ENCODE measurements at places on chromosomes 2 and 18. TPM values are rescaled to one million over a fixed set of nuclear protein-coding genes. Genes with fewer than 3 reads are reported as not detected.

DNA sequence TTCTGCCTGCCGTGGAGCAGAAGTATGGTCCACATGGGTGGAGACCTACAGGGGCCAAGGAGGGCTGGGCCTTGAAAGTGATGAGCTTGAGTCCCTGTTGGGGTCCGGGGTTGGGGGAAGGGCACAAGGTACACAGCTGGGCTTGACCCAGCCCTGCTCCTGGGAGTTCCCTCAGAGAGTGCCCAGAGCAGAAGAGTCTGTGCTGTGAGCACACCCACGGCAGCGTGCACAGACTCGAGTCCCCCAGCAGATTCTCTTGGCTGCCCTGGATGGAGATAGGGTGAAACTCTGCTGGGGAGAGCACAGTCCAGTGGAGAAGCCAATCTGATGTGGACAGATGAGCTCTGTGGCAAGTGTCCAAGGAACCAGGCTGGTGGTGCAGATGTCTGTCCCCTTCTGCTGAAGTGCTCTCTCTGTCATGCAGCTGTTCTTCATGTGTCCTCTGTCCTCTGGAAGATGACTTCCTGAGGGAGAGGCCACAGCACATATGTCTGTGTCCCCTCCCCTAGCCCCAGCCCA, 27.5 kb downstream of the INPP4A start:
- H3K4me1 ChIP-seq: peaks cover 50% of the 10 kb centered on the region
- H3K36me3 ChIP-seq: no peaks in the 10 kb centered on the region
- H3K27ac ChIP-seq: no peak overlapping the region
- no peak for DNase-seq

The PTCD3 gene
- total RNA-seq: 190 TPM

The MYOM1 gene
- 1,442 TPM for total RNA-seq

The IL1RL1 gene
- 0.48 TPM for total RNA-seq

- H3K27me3 ChIP-seq: no peaks in the 10 kb centered on the region
- no peaks in the 10 kb centered on the region for H3K36me3 ChIP-seq
- no peak overlapping the region for H3K27ac ChIP-seq
- DNase-seq: peak; percentile 34
- no peaks in the 10 kb centered on the region for H3K4me1 ChIP-seq
Observed at GRCh38 chr2:56474412-56475158, 290.8 kb downstream of the CCDC85A start.

The DPP4 gene
- 5.6 TPM for total RNA-seq

GRCh38 chr2:102063941-102064678, 72.3 kb downstream of the IL1R2 start:
- no peaks in the 10 kb centered on the region for H3K36me3 ChIP-seq
- DNase-seq: peak; percentile 83
- no peaks in the 10 kb centered on the region for H3K27me3 ChIP-seq
- no peak overlapping the region for H3K4me3 ChIP-seq
- H3K27ac ChIP-seq: peak overlapping the region; percentile 91

The PASK gene
- 3.1 TPM for total RNA-seq

DNA sequence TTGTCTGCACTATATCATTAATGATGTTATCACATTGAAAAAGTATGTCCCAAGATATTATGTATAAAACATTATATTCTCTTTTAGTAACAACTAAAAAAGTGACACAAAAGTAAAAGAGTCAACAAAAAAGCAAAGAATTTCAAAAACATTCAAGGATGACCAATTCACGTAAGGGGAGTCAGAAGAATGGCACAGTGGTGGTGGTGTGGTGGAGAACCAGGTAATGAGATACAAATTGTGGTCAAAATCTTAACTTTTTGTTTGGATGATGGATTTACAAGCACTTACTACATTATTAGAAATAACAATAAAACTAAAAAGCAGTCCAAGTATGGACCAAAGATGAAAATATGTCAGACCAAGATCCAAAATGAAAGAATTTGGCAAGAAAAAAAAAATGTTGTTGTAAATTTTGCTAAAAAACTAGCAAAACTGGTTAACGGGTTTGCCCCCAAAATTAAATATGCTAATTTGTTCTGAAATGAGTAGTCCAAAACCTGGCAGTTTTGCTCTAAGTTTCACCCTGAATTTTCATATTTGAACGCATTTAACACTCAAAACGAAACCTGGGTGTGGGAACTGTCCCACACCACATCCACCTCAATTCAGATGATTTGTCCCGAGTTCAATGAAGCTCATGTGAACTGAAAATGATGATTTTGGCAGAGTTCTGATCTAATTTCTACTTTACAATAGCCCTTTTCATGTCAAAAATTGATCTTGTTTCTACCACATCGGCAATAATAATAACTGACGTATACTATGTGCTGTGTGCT, 135.8 kb downstream of the IKZF2 start:
- no peak overlapping the region for H3K4me3 ChIP-seq
- no peaks in the 10 kb centered on the region for H3K4me1 ChIP-seq
- H3K27me3 ChIP-seq: no peaks in the 10 kb centered on the region
- H3K27ac ChIP-seq: no peak overlapping the region
- H3K36me3 ChIP-seq: no peaks in the 10 kb centered on the region

DNA sequence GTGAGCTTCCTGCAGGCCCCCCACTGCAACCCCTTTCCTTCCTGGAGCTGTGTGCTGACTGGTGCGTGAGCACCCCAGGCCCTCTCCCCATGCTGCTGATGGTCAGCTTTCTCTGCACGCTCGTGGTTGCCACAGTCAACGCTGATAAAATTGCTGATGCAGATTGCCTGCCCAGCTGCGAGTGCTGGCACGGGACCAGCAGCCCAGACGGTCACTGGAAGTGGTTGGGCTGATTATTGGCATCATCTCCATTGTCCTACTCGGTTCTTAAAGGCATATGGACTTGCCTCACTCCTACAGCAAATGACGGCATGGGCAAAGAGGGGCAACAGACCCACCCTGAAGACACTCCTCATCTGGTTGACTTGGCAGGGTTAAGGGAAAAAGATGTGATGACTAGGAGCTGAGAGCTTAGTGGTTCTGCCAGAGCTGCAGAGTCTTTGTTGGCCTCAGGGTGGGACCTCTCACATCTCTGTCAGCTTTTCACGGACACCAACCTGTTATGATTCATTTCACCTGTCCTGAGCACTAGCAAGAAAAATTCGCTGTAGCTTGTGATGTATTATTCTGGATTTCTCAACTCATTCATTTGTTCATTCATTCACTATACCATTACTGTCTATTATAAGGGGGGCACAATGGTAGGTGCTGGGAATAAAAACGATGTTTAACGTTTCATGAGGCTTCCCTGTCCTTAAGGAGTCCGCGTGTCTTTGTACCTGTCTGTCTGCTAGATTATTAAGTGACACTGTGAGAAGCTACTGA, 38.4 kb downstream of the PAX8 start:
- H3K4me1 ChIP-seq: peaks cover 12% of the 10 kb centered on the region
- peak; percentile 89 for DNase-seq
- no peak overlapping the region for H3K4me3 ChIP-seq
- H3K27ac ChIP-seq: peak overlapping the region; percentile 43
- no peaks in the 10 kb centered on the region for H3K36me3 ChIP-seq

DNA sequence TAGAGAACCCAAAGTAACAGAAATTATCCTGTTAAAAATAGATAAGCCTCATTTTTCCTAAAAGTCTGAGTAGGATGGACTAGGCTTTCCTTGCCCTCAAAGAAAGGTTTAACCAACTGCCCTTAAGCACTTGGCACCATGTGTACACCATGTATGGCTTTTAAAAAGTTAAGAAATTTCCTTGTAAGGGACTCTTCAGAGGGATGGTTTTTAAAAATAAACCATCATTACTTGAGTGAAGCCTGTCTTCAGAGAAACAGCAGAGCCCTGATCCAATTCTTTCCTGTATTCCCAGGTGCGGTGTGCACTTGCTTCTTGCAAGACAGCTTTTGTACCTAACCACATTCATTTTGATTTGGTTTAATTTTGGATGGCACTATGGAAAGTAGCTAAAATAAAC, 1.1 kb upstream of the NEMP2 start:
- peak overlapping the region; percentile 98 for H3K27ac ChIP-seq
- H3K27me3 ChIP-seq: no peaks in the 10 kb centered on the region
- DNase-seq: no peak
- H3K36me3 ChIP-seq: no peaks in the 10 kb centered on the region
- peaks cover 6% of the 10 kb centered on the region for H3K4me1 ChIP-seq

DNA sequence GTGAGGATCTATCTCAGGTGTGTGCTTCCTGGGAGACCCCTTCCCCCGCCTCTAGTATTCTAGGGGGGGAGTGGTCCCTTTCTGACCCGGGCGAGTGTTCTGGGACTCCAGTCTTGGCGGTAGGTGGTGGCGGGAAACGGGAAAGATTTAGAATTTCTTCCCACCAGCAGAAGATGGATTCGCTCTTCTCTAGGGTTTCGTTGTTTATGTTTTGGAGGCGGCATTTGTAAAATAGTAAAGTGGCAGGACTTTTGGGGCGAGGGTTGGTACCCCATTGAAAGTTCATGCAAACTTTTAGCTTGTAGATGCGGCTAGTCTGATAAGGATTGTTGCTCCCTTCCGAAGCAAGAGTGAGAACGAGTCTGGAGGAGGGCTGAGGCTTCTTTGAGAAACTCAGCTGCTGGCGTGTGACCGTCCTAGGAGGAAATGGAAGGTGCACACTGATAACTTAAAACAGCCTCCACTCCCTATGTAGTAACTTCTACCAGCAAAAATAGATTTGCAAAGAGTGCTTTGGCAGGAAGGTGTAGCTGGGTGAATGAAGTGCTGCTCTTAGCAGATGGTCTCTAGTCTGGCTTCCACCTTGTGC, 412 bp downstream of the GPD2 start:
- H3K4me1 ChIP-seq: peaks cover 5% of the 10 kb centered on the region
- H3K36me3 ChIP-seq: no peaks in the 10 kb centered on the region
- H3K27ac ChIP-seq: peak overlapping the region; percentile 99
- H3K4me3 ChIP-seq: peak overlapping the region; percentile 71
- H3K27me3 ChIP-seq: no peaks in the 10 kb centered on the region

DNA sequence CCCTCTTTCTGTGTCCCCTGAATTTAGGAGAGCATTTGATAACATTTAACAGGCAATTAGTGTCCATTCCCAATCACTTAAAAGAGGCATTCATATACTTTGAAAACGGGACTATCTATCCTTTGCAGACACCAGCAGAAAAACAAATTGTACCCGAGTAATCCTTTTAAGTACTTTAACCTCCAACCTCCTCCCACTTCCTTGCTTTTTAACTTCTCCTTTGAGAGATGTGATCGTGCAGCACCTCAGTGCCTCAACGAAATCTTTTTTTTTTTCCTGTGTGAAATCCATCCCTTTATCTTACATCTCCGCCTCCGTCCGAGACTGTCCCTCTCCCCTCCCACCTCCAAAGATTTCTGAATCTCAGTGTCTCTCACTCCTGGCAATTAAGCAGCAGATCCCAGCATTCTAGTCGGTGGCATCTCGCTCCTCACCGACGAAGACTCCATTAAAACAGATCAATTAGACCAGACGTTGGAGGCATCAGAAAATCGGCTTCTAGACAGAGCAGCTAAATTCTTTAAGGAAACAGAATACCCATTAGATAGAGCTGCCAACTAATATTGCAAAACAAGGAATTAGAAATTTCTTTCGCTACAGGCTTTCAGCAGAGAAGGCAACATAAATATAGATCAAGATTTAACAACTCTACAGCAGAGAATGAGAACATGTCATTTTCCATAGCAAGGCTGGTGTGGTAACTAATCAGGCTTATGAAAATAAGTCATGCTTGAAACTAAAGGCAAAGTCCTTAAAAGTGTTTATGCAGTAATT, 1.9 kb upstream of the TMEFF2 start:
- DNase-seq: no peak
- peak overlapping the region; percentile 39 for H3K4me3 ChIP-seq
- H3K4me1 ChIP-seq: peaks cover 8% of the 10 kb centered on the region
- no peak overlapping the region for H3K27ac ChIP-seq
- H3K27me3 ChIP-seq: peaks cover 100% of the 10 kb centered on the region

DNA sequence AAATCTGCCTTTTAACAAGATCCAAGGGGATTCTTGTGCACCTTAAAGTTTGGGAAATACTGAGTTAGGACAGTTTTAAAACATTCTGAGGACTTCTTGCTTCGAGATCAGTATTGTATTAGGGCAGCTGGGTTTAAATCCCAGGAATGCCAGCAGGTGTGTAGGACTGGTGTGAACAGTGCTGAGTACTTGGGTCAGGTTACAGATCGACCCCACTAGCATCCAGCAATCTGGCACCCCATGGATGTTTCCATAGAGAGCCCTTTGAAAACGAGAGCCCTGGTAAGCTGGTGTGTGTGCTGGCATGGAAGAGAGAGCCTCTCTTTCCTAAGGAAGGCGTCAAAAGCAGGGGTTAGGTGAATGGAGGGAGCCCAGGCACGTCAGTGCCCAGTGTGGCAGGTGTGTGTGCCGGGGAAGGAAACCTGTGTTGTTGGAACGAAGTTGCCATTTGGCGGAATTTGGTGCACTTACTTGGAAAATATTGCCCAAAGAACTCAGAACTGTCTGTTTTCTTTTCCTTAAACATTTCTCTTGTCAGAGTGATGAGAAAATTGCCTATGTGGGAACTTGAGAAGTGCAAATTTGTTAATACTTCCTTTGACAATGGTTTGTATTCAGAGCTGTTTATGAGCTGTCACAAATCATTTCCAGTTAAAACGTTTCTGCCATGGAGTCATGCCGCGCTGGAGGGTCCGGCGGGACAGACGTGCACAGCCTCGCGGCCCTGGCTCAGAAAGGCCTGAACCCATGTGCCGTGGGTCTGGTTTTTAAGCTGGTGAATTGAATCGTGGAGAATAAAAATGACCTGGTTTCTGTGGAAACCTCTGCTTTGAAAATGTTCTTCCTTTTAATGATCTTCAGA, 38.1 kb downstream of the LDLRAD4 start:
- peaks cover 27% of the 10 kb centered on the region for H3K4me1 ChIP-seq
- H3K4me3 ChIP-seq: no peak overlapping the region
- no peak overlapping the region for H3K27ac ChIP-seq
- H3K36me3 ChIP-seq: no peaks in the 10 kb centered on the region
- DNase-seq: no peak
- no peaks in the 10 kb centered on the region for H3K27me3 ChIP-seq

GRCh38 chr18:64332835-64333234, 183.9 kb upstream of the LINC00305 start:
- H3K27me3 ChIP-seq: no peaks in the 10 kb centered on the region
- no peaks in the 10 kb centered on the region for H3K36me3 ChIP-seq
- no peak overlapping the region for H3K27ac ChIP-seq

The TAF4B gene
- 1.5 TPM for total RNA-seq

DNA sequence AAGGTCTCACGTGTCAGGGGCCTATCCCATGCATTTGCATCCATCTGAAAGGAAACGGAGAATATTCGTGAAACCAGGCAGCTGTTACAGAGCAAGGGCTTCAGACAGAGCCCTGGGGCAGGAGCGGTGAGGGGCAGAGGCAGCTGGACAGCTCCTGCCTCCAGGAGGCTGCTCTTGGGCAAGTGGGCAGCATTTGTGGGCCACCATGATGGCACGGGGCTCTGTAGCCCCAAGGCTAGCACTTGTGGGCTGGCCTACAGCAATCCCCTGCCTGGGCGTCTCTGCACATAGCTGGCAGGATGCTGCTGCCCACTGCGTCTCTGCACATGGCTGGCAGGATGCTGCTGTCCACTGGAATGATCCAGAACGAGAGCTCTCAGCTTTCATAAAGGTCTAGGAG, 52.8 kb upstream of the PTMA start:
- no peak for DNase-seq
- no peaks in the 10 kb centered on the region for H3K36me3 ChIP-seq
- H3K27me3 ChIP-seq: no peaks in the 10 kb centered on the region
- no peak overlapping the region for H3K4me3 ChIP-seq

GRCh38 chr2:7924023-7924762, 757.7 kb upstream of the ID2 start:
- H3K4me1 ChIP-seq: no peaks in the 10 kb centered on the region
- H3K27me3 ChIP-seq: no peaks in the 10 kb centered on the region
- DNase-seq: no peak
- H3K27ac ChIP-seq: no peak overlapping the region

The SKOR2 gene
- total RNA-seq: not detected

GRCh38 chr2:159828738-159829137, 30.7 kb upstream of the CD302 start:
- H3K36me3 ChIP-seq: no peaks in the 10 kb centered on the region
- DNase-seq: no peak
- no peak overlapping the region for H3K4me3 ChIP-seq

The FEV gene
- total RNA-seq: not detected

The RND3 gene
- total RNA-seq: 20.7 TPM

The RALB gene
- total RNA-seq: 46.5 TPM
